Fibroblast of skin of scalp (primary cell): ENCODE measurements at places on chromosomes 5 and 9.

DNA sequence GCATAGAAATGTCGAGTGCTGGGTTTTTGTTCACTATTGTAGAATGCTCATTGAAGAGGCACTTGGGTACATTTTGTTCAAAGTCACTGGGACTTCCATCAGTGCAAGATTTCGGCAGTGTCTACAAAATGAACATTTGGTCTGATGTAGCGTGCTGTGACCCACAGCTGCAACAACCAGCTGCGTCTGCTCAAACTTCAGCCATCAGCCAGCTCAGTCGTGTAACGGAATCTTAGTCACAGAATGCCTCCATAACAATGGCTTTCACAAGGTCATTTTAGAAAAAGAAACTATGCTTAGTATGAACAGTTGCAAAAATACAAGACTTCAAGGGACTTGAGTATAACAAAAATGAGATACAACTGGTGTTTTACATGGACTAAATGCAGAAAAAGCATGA, 828.1 kb upstream of the GRAMD2B start:
- peak; percentile 33 for DNase-seq

- DNase-seq, result no peak
Measured at GRCh38 chr5:73690015-73690414, 64.0 kb downstream of the ARHGEF28 start.

- DNase-seq, result no peak
Measured at GRCh38 chr9:121718501-121718900, 67.1 kb downstream of the DAB2IP start.

DNA sequence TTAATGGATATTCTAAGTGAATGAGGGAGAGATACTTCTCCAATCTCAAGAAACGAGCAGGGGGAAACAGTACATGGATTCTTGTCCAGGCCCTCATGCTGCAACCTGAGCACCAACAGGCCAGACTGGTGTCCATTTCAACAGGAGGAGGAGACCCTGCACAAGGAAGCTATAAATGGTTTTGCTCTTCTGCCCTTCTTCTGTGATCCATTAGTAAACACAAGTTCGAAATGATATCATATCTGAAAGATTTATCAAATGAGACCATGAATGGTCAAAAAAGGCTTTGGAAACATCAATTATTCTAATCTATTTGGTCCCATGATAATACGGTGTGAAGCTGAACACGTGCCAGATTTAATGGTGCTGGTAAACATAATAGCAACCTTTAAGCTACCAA, 109.8 kb downstream of the NR6A1 start:
- no peak for DNase-seq

DNA sequence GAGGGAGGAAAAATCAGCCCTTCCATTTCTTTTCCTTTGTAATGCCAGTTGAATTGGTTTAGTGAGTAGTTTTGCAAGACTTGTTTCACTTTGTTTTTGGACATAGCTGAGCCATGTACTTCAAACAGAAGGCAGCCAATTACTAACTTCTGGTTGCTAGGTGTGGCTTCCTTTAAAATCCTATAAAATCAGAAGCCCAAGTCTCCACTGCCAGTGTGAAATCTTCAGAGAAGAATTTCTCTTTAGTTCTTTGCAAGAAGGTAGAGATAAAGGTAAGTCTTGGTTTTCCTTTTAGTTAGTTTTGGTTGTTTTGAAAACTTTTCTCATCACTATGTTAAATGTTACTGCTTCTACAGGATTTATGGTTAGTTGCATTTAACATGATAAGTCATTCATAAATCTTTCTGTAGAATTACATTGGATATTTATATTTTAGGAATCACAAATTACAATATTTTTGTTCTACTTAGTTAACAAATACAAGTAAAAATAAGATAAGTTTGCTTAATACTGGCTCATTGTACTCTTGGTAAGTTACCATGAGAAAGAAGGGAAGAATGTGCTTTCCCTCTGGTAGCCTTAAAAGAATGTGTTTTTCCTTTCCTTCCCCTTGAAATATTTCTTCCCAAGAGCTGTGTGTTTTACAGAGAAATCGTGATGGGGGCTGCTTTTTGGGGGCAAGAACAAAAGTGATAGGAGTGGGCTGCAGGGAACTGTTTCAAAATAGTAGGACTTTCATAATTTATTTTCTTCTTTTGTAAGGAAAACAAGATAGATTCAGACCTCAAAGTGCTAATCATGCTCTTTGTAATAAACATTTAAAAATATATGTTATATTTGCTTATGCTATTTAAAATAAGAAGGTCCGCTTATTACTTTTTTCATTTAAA, at the start of gene ANXA1:
Gene ANXA1 (plus strand): TSS at position 213 of the 890 bp plus-strand sequence. CDS start 6,671 bp downstream, outside the sequence.
- DNase-seq, result peak; percentile 88

GRCh38 chr5:11815916-11816315, 88.3 kb downstream of the CTNND2 start:
- no peak for DNase-seq

- DNase-seq, result peak; percentile 12
Measured at GRCh38 chr5:133232011-133232410, 180.2 kb downstream of the HSPA4 start.

DNA sequence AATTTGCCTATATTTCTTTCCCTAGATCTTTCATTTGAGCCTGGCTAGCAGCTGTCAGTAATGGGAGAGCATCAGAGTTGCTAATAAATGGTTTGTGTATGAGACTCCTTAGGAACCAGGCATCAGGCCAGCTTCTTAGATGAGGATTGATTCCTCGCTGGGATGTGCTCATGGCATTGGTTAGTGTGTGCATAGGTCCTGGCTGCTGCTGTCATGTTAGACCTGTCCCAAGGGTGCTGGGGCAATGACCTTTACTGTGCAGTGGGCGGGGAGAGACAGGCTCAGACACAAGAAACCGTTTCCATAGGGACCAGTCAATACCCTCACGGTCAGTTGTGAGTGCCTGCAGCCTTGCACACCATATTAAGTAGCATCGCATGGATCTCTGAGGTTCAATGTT, 112.3 kb upstream of the NR3C1 start:
- DNase-seq, result peak; percentile 65

DNA sequence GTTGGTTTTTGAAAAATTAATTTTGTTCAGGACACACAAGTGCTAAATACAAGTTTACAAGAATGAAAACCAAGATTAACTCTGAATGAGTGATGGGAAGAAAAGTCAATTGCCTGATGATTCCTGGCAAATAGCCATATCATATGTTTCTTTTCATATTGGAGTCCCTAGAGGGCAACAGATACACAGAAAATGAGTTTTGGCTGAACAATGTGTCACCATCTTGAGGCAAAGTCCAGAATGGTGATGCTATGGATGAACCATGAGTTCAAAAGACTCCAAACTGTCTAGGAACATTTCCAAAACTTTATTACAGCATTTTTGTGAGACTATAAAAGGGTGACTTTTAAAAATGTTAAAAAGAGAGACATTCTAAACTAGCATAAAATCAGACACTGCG, 382.9 kb downstream of the TMEM161B start:
- no peak for DNase-seq

GRCh38 chr9:81601639-81602623, 87.4 kb downstream of the TLE1 start:
- no peak for DNase-seq

- DNase-seq, result no peak
Measured at GRCh38 chr9:79155308-79155707, 416.5 kb upstream of the TLE4 start.

DNA sequence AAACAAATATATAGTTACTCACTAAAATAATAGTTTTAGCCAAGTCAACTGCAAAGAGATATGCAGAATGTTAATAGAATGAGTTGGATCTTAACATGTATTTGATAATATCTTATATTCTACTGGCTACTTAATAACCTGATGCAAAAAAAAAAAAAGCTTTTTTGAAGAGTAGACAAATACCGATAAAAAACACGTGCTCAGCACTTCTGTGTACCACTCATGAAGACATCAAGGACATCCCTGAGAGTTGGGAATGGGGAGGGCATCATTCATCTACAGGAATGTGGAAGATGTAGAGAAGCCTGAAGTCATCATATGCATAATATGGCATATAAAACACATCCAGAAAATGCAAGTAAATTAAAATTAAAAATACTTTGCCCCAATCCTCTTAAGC, 43.2 kb upstream of the RANBP3L start:
- no peak for DNase-seq

DNA sequence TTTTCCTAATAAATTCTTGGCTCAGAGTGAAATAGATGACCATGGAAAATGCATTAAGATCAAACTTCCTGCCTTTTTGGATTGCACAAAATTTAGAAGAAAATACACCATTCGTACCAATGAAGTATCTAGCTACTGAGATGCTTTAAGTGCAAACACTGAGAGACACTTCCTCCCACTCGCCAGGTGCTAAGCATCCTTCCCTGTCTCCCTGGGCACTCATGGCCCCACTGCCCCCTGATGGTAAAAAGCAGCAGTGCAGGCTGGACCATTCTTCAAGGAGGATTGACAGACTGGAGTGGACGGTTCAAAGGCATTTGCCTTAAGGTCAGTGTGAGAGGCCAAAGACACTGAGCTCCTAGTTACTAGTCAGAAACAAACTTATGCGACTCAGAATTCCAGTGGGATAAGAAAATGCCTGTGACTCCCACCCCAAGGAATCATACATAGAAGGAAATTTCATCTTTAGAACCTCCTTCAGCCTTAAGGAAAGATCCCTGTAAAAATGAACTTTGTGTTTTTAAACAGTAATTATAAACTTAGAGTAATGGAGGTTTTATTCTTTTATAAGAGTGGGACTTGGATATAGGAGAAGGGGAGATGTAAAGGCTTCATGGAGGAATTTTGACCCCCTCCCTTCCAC, 86.0 kb upstream of the SLC30A5 start:
- DNase-seq, result peak; percentile 40
